ENCODE measurements at places on chromosomes 7 and 10.

DNA sequence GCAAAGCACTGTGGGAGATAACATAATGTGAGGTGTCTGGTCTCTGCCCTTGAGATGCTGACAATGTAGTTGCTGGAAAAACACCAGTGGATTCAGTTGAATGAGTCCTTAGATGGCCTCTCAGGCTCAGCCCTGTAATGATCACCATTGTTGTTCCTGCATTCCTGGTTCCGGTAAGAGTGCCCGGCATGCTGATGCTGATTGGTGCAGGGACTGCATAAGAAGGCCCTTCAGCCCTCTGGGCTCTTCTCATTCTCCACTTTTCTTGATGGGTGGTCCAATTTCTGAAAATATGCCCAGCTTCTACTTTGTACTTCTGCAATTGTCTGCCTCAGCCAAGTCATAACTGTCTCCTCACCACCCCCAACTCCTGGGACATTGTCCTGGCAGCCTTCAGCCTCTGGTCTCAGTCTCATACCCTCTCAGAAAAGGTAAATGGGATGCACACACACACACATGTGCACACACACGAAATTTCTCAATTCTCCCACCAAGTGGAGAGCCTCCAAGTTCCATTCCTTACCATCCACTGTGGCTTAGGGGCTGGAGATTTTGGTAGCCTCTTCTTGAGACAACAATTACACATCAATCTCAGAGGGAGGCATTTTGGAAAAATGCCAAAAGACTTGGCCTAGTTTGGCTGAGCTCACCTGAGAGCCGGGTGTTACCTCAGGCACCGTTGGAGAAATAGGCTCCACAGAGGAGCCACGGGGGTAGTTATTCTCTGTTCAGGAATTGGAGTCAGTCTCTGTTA, 314.9 kb downstream of the RPS24 start:
- H3K4me1 ChIP-seq, result no peaks in the 10 kb centered on the region
- H3K27me3 ChIP-seq, result no peaks in the 10 kb centered on the region
- no peaks in the 10 kb centered on the region for H3K36me3 ChIP-seq
- no peak for DNase-seq

DNA sequence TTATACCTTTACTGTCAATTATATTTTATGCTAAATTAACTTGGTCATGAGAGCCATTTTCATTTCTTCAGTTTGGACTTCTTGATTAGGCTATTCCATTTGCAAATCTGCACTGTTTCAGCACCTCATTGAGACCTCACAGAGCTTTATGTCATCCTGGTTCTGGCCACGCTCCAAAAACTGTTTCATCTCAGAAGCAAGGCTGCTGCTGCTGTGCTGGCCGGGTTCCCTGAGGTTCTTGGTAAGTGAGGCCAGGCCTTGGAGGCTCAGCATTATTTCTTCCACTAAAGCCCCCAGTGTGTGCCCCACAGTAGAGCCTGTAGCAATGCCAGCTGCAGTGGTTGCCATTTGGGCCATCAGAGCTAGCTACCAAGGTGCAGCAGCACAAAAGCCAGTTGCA, 7.8 kb upstream of the ZNF485 start:
- no peak overlapping the region for H3K4me3 ChIP-seq
- H3K4me1 ChIP-seq, result peaks cover 17% of the 10 kb centered on the region
- H3K36me3 ChIP-seq, result no peaks in the 10 kb centered on the region
- H3K27ac ChIP-seq, result no peak overlapping the region

- H3K27me3 ChIP-seq, result no peaks in the 10 kb centered on the region
- DNase-seq, result no peak
- no peak overlapping the region for H3K4me3 ChIP-seq
Observed at GRCh38 chr10:109374215-109374614, 549.1 kb downstream of the XPNPEP1 start.

DNA sequence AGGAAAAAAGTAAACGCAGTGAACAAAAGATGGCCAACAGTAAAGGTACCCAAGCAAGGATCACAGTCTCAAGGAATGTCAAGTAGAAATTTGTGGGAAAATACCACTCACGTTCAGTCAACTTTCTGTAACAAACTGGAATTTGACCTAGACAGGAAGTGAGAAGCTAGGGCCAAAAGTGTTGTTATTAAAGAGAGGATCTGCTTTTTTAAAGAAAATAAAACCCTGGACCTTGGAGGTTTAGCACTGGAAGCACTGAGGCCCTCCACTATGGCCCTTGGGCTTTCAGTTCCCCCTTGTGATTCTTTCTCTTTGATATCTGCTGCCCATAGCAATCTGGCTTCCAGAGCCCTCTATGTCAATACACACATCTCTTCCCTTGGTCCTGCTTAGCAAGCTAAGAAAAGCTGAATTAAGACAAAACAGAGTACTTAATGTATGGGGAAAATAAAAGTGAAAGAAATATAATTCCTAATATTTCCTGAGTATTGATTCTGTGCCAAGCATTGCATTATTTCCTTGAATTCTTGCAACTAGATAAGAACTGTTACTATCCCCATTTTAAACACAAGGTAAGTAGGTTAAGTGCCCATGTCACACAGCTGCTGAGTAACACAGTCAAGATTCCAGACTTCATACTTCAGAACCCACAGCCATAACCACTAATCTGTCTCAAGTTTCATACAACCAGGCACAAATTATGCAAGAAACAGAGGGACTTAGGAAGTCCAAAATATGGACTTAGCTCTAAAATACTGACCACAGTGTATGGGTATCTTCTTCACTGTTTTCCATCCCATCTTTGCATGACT, 2.6 kb upstream of the ZNF438 start:
- peaks cover 9% of the 10 kb centered on the region for H3K4me1 ChIP-seq
- DNase-seq, result no peak
- no peaks in the 10 kb centered on the region for H3K36me3 ChIP-seq
- no peak overlapping the region for H3K27ac ChIP-seq
